Activated CD4-positive, alpha-beta T cell treated with anti-CD3 and anti-CD28 coated beads, Interleukin-2, amount 50 U/mL, for 1 hour (primary cell): ENCODE measurements at places on chromosomes 13 and 19.

- no peak for DNase-seq
Observed at GRCh38 chr13:71786875-71787274, 80.1 kb downstream of the DACH1 start.

- DNase-seq = peak; percentile 18
Observed at GRCh38 chr19:48400018-48400742, 6.7 kb downstream of the GRIN2D start.

DNA sequence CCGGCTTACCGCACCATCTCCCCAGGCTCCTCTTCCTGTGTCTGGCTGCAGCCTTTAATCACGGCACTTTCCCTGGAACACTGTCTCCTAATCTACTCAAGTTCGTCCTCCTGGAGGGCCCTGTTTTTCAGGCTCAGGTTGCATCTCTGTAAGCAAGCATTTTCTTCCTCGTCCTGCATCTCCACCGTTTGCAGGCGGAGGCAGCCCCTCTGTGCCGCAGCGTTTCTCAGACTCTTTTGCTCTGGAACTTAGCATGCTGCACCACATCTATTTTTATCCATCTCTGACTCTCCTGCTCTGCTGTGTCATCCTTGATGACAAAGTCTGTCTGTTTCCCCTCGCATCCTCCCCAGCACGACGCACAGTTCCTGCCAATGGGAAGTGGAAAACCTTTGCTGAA is 117.5 kb downstream of the ATP8A2 start:
- no peak for DNase-seq

GRCh38 chr13:114174529-114174961 is 4.5 kb upstream of the CFAP97D2 start:
- no peak for DNase-seq

DNA sequence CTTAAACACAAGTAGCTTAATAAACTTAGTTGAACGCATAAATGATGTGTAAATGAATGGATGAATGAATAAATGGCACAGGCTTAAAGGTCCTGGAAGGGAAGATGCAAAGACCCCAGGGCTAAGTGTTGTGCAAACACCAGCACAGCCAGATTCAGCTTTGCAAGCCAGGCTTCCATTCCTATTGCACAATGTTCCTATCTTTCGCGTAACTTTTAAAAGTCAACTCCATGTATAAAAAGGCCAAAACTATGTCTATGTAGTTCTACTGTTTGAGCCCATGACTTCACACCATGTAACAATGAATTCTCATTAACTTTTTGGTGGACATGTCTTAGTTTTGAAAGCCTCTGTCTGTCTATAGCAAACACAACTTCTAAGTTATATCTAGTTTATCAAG is 226.0 kb downstream of the NALCN start:
- DNase-seq = no peak

DNA sequence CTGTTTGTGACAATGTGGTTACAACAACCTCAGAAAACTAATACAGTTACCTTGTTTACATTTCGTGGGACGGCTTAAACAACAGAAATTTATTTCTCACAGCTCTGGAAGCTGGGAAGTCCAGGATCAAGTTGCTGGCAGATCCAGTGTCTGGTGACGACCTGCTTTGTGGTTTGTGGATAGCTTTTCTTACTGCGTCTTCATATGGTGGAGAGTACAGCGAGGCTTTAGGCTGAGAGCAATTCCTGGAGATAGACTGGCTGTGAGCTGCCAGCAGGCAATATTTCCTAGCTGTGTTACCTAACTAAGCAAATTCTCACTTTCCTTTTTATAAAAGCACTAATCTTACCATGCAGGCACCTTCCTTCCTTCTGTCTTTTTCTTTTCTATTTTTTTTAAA is 1203.5 kb upstream of the PRR20A start:
- DNase-seq = no peak

DNA sequence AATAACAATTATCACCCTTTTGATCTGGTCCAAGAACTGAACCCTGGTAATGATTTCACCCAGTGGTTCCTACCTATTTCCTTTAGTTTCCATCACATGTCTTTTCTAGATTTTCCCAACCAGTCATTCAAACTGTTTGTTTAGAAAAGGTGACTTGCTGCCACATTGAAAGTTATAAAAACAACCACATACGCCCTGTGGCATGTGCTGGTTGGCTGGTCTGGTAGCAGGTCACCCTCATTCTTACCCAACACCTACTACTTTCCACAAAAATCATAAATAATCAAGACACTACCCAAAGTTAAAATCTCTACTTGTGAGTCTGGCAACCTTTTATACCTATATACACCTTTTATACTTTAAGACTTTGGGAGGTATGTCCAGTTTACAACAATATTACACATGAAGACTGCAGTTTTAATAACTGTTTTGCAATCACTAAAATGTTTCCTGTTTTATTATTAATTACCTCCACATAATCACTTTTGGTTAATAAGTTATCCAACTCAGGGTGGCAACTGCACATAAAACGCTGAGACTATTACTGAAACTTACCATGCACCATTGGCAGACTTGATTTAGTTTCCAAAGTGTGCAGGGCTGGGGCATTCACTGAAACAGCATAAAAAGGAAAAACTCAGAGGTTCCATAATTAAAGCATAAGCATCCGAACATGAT is 38.9 kb downstream of the DZIP1 start:
- no peak for DNase-seq

- DNase-seq = no peak
Observed at GRCh38 chr19:57664269-57665127, 4.2 kb upstream of the ZSCAN4 start.

GRCh38 chr13:109818886-109819285 is 32.5 kb upstream of the IRS2 start:
- no peak for DNase-seq

DNA sequence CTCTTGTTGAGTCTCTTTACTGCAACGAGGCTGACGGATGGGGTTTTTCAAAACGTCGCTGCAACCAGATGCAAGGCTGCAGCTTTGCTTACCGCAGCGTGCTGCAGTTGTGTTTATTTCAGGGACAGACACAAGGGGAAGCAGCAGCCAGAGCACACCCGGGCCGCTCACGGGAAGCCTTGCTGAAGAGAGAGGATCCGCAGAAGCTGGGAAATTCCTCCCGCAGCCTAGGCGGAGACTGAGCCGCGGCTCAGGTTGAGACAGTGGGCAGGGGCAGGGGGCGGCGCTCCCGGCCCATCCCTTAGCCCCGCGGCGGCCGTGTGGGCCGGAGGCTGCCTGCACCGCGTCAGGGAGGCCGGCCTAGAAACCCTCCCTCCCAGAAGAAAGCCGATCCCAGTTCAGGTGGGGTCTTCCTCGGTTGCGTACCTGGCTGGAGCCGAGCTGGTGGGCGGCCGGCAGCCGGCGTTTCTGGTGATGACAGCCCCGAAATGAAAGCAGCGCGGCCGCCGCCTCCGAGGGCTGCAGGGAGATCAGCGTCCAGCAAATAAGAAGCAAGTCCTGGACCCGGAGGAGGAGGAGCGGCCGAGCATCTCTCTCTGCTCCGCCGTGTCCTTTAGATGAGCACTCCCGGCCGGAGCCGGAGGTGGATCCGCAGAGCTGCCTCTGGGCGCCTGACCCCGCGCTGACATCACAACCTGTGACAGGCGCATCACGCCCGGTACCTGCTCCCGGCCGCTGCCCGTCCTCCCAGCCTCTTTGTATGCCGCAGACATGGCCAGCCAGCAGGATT is at the start of gene FRY:
TSS of gene FRY (plus strand) at position 750 of the 790 bp plus-strand sequence. CDS start at position 772, 22 bp downstream.
- DNase-seq = peak; percentile 19

DNA sequence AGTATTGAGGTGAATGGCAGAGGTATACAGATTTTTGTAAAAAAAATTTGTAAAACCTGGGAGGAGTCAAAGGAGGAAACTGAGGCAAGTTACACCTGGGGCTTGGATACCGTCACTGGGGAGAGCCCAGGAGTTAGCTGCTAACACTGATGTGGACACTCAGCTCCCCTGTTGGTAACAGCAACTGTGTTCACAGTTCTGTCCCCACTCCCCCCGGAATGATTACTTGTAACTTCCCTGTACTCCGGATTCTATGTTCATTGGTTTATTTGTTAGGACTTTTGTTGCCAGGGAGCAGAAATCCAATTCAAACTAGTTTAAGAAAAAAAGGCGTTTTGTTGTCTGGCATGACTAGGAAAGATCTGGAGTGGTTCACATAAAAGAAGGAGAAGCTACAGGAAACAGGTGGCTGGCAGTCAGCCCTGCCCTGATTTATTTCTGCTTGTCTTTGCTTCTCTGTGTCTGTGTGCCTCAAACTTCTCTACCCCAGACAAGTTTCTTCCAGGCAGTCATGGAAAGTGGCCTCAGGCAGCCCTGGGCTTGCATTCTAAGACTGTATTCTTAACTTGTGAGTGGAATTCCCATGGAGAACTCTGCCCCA is 2.3 kb upstream of the GPR12 start:
- DNase-seq = no peak

DNA sequence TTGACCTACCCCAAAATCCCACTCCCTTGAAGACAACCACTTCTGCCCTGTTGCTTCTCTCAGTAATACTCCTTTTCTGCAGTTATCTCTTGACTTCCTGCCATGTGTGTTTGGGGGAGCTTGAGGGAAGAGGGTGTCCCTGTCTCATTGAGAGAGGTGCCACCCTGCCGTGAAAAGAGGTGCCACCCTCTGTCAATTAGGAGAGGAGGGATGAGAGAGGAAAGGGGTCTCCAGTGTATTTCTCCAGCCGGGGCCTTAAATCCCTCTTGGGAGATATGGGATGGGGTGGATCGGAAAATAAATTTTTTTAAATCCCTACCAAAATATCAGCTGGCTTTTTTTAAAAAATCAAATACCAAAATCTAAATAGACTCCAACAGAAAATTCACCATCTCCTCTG is 16.5 kb downstream of the PLD3 start:
- DNase-seq = no peak

- no peak for DNase-seq
Observed at GRCh38 chr19:51386882-51387520, 773 bp downstream of the LIM2 start.

DNA sequence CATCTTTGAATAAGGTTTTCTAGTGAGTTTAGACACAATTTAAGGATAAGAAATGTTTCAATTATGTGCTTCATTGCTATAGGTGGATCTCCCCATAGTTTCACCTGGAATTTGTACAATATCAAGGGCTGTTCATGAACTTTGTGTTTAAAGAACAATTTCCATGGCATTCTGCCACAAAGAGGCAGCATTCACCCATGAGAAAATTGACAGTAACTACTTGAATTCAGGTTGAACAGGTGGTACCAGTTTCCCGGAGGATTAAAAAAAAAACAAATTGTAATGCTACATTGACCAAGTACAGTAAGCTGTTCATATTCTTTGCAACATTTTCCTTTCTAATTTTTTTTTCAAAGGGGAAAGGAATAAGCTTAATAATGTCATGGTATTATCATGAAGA is 9.1 kb downstream of the SLITRK5 start:
- DNase-seq = no peak

DNA sequence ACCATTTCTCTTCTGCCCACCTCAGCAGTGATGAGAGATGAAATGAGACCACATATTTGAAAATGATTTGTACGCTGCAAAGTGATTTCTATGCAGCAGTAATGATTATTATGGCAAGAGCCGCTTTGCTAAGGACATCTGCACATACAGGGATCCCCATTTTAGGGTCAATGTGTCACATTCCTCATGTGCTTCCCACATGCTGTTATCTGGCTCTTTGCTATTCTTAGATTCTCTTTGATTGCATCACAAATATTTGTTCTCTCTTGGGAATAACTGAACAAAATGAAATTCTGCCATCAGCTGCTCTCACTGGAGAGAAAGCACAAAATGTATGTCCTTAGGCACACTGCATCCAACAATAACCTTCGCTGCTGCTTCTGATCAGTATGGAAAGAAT is 209.5 kb upstream of the IPO5 start:
- no peak for DNase-seq

DNA sequence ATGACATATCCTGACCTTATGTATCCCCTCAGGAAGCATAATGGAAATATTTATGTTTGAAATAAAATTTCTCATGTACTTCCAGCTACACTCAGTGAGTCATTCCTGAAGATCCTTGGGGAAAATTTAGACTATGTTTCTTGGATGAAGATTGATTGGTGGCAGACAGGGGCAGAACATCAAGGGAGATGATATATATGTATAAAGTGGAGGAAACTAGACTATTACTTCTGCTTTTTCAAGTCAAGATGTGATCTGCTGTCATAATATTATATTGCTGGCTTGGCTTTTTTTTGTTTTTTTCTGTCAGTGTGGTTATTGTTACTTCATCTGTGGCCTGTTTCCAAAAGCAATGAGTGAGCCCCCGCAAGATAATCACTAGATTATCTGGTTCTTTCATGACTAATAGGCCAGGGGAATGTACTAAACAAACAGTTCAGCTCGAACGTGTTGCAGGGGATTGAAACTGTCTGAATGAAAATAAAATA is 87.2 kb upstream of the TNFSF11 start:
- DNase-seq = no peak

DNA sequence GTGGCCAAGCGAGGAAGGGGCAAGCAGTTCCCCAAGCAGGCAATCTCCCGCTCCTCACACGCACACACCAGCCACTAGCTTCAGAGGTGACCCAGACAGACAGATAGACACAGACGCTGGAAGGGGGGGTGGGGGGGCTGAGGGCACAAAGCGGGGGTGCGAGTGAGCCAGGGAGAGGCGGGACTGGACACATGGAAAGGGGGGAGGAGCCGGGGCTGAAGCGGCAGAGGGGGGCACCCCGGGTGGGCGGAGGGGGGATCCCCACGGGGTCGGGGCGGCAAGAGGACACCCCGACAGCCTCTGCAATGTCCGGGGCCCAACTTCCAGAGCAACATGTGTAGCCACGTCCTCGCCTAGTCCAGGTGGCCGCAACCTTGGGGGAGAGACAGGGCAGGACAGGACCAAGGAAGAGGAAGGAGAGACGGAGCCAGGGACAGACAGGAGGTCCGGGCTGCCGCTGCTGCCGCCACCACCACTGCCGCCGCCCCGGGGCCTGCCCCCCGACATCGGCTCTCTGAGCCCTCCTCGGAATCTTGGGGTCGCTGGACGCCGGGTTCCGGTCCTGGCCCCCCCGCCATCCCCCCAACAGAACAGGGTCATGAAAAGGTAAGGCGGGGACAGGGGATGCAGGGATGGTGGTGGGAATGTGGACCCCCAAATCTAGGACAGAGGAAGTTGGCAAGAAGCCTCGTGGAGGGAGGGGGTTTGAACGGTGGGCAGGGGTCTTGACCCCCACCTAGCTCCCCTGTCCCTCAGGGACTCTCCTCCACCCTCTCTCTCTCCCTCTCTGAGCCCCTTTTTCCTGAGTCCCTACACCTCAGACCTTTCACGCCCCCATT is 1.1 kb downstream of the GRIN2D start:
- no peak for DNase-seq

GRCh38 chr13:72850959-72851677 is 69.2 kb downstream of the PIBF1 start:
- DNase-seq = no peak
